Cortex of kidney (tissue), 1 donor: ENCODE measurements at places on chromosomes 6 and 20.

DNA sequence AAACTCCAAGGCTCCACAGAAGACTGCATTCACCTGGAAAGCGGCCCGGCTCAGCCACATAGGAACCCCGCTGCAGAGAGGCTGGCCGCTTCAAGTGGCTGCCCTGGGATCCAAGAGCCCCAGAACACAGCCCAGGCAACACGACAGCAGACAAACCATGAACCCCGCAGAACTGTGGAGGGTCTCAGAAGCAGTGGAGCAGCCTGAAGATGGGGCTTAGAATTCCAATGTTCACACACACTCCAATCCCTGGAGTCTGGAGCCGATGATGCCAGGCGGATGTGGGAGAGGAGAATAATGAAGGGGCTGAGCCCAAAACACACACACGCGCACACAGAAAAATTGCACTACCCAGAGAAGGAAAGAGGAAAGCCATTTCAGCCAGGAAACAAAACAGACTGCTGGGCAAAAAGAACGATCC lies 52.4 kb downstream of the NINL start:
- DNase-seq, result no peak

DNA sequence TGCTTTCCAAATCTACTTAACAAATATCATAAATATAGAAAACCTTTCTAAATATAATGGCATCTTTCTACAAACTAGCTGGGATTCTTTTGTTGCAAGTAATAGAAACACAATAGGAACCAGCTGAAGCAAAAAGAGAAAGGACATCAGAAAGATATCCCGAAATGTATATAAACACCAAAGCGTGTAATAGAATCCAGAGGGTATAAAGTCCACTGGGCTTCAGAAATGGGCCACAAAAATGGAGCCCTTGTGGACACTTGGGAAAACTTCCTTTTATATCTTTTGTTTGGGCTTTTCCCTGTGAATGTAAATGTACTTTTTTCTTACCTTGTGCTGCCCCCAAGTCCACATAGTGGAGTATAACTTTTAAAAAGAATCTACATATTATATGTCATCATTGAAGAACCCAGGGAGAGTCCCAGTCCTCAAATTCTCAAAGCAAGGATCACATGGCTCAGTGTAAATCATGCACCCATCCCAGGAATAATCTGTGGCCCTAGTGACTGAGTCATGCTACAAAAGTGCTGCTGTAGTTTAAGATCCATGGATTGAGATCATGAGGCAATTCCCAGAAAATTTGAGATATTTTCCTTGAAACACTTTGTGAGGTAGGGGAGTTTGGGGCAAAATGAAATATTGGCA lies 457.0 kb downstream of the EPM2A start:
- no peak for DNase-seq

DNA sequence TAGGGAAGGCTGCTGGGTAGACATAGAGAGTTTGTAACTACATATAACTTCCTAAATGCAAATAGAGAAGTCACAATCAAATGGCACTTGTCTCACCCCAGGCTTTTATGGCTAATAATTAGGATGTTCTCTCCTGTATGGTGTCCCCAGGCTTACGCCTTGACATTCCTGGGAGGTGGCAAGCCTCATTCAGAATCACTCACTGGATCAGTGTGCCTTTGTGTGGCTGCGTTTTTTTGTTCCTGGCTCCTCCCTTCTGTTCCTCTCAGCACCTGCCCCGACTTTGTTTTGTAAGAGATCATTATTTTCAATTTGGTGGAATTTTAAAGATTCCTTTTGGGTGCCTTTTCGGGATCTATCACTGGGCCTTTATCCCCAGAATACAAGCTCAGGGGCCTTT lies 5.7 kb downstream of the LAMP5 start:
- DNase-seq, result no peak

GRCh38 chr6:132430110-132430509 lies 28.8 kb upstream of the MOXD1 start:
- DNase-seq, result no peak

GRCh38 chr6:3803627-3804468 lies 45.3 kb upstream of the FAM50B start:
- DNase-seq, result no peak

DNA sequence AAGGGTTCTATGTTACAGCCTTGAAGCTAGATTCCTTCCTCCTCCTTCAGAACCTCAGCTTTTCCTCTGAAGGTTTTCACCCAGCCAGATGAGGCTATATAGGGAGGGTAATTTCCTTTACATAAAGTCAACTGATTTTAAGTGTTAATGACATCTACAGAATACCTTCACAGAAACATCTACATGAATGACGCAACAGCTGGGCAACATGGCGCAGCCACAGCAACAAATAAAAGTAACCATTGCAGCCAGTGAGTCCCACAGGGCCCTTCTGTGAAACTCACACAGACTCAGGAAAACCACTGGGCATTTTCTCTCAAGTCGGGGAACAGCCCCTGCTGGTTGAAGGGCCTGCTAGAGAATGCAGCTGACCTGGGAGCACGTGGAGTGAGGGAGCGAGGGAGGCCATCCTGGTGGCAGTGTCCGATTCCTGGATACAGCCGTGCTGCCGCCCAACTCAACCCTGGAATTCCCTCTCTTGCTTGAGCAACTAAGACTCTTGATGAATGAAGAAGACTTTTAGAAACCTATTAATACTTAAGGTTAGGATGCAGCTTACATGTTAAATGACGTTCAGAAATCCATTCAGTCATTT lies 176.4 kb downstream of the PACRG start:
- DNase-seq, result no peak

DNA sequence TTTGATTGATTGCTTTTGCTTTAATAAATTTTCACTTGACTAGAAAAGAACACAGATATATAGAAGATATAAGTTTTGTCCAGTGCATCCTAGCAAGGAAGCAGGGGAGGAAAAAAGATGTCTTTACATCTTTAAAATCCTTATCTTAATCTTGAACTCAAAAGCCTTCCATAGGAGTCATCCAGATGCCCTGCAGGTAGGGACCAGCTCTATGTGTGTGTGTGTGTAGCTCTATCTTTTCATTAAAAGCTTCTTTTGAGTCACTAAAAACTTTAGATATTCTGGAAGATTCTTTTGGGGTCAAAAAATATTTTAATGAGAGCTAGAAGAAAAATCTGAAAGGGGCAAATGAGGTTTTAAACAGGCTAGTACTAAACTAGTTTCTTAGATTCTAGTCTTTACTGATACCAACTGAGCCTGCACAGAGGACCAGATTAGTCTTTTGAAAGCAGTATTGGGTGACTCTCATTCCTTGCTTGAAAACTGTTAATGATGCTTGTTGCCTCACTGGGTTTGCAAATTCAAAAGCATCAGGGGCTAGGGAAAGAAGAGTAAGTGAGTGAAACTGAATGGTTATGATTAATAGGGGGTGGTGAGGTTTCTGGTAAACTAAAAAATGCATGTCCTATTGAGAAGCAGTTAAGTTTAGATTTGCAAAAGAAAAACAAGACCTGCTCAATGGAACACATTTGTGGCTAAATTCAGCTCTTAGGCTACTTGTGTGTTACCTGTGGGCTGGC lies 40.6 kb upstream of the JAG1 start:
- no peak for DNase-seq
